ENCODE measurements at places on chromosomes 7 and 10. TPM values are rescaled to one million over a fixed set of nuclear protein-coding genes. Genes with fewer than 3 reads are reported as not detected.

SYT15B gene
- 0.07 TPM for total RNA-seq

DNA sequence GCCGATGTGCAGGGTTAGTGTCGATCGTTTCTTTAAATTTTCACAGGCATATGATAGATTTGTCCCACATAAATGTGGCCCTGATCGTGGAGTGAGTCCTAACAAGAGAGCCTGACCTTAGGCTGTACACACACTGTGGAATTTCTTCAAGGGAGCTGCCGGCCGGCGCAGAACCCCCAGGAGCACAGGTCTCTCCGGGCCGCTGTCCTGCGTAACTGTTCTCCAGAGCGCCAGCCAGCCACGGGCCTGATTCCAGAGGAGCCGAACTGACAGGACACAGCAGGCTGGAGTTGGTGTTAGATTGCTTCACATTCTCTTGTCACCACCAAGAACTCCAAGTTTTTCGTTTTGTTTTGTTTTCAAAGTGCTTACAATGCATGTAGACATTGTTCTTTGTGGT is 37.3 kb downstream of the SHH start:
- no peak for DNase-seq

DNA sequence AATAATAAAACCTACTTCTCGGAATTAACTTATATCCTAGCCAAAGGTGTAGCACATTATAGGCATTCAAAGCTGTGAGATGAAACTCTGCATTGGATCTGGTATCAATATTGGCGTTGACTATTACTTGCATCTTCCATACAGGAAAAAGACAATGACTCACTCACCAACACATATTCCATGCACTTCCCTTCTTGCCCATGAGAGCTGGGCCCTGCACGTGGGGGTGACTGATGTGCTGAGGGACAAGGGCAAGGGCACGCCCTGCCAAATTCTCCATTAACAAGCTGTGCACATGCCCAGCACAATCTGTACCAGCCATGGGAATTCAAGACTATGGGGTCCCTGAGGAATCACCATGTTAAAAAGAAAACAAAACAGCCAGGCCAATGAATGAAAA is 188.1 kb upstream of the PDE1C start:
- DNase-seq = no peak

DNA sequence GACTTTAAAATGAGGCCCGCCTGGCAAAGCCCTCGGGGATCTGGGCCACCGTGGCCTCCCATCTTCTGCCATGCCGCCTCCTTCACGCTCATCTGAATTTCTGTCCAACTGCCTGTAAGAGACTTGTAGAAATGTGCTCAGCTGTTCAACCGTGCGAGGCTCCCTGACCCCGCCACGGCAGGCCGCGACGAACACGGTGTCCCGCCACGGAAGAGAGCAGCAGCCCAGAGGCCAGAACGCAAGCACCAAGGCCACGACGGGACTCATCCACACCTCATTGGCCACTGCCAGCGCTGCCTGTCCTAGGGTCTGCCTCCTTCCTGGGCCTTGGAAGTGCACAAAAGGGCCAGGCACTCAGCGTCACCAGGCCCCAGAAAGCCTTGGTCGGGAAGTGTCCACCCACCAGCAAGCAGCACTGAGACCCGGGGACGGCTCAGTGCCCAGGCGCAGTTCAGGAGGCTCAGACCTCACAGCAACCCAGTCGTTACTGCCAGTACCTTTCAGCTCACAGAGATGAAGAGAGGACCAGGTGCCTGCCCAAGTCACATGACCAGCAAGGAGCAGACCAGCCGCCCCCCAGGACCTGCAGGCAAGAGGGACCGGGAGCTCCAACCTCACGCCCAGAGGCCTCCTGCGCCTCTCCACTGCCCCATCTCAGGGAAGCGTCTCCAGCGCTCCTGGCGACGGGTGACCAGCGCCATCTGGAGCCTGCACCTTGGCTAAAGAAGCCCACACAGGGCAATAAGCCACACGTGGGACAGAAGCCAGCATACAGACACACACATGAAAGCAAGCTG is 85.9 kb downstream of the MAD1L1 start:
- DNase-seq = no peak

DNA sequence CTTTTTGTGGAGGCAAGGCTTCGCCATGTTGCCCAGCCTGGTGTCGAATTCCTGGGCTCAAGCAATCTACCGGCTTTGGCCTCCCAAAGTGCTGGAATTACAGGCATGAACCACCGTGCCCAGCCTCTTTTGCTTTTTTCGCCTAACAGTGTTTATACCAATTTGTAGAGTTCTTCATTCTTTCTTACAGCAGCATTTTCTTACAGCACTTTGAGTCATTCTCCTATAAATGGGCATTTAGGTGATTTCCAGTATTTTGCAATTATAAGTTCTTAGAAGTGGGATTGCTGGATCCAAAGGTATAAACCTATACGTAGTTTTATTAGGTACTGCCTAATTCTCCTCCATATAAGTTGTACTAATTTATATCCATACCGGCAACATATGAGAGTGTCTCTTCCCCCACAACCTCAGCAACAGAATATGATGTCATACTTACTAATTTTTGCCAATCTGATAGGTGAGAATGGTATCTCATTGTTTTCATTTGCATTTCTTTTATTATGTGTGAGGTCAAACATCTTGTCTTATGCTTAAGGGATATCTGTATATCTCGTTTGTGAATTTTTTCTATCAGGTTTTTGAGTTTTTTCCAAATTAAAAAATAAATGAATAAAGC is 39.1 kb downstream of the SUFU start:
- DNase-seq = no peak

GRCh38 chr10:125457406-125457805 is 225.6 kb downstream of the TEX36 start:
- DNase-seq = no peak

SDK1 gene
- 1.1 TPM for total RNA-seq

- DNase-seq = no peak
These were observed 290.5 kb downstream of the SORCS1 start for GRCh38 chr10:106873770-106874603.

CCDC172 gene
- total RNA-seq = not detected

- no peak for DNase-seq
These were observed 80.1 kb upstream of the CAPZA2 start for GRCh38 chr7:116782177-116782711.

DNA sequence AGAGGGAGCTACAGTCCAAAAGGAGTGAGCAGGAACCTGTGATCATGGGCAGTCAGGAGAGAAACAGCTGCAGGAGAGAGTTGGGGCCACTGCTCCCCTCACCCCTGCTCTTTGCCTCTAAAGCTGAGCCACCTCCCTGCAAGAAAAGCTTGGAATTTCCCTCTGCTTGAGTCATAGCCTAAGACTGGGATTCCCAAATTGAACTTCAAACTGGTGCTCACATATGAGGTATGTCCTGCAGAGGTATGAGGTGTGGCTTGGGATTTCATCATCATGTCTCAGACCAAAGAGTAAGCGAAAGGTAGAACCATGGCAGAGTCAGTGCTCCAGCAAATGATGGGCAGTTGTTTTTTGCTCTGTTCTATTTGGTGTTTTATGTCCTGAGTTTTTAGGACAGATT is 237.1 kb upstream of the NRP1 start:
- no peak for DNase-seq

- DNase-seq = no peak
These were observed 9.2 kb downstream of the BNIP3 start for GRCh38 chr10:131972474-131973071.

DNA sequence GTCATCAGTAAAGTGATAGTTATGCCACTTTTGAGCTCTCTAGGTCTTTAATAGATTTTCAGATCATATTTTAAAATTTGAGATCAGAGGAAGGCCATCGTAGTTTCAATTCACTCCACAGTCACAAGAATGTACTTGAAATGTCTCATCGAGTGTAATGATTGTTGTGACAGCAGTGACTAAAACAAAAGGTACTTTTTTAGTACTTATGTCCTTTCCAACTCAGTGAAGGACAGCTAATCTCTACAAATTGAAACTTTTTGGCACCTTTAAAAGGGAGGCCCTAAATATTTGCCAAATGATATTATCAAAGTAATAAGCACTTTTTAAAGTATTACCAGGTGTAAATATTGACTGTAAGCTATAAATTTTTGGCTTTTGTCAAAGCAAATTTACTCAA is 702.9 kb upstream of the GRM3 start:
- no peak for DNase-seq

GRCh38 chr7:13952921-13953320 is 36.5 kb downstream of the ETV1 start:
- DNase-seq = no peak

GLRX3 gene
- total RNA-seq = 173 TPM

NHLRC2 gene
- 27.3 TPM for total RNA-seq

DNA sequence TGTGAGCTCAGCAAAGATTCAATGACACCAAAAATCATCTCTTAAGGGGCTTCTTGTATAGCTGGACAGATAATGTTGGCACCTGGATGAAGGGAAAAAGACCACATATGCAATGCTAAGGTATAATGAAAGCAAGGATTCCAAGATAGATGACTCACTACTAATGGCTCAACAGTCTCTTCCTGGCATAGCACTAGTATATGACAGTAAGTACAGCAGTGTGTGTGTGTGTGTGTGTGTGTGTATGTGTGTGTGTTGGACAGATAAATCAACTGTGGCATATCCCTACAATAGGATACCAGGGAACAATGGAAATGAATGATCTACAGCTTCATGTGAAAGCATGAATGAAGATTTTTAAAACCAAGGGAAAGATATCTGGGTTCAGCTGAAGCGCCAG is 257.1 kb downstream of the SFMBT2 start:
- no peak for DNase-seq

DNA sequence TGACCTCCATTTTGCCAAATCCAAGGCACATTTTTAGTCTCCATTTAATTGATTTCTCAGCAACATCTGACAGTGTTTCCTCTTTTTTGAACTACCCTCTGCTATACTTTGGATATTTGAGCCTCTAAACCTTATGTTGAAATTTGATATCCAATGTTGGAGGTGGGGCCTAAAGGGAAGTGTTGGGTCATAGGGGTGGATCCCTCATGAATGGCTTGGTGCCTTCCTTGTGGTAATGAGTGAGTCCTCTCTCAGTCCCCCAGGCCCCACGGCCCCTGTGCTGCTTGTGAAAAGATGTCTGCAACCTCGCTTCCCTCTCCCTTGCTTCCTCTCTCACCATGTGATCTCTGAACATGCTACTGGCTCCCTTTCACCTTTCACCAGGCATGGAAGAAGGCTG is 96.8 kb upstream of the DGKB start:
- no peak for DNase-seq

GRCh38 chr7:98286093-98286539 is 4.6 kb downstream of the BRI3 start:
- DNase-seq = peak; percentile 72

MCM10 gene
- 9.8 TPM for total RNA-seq

DNA sequence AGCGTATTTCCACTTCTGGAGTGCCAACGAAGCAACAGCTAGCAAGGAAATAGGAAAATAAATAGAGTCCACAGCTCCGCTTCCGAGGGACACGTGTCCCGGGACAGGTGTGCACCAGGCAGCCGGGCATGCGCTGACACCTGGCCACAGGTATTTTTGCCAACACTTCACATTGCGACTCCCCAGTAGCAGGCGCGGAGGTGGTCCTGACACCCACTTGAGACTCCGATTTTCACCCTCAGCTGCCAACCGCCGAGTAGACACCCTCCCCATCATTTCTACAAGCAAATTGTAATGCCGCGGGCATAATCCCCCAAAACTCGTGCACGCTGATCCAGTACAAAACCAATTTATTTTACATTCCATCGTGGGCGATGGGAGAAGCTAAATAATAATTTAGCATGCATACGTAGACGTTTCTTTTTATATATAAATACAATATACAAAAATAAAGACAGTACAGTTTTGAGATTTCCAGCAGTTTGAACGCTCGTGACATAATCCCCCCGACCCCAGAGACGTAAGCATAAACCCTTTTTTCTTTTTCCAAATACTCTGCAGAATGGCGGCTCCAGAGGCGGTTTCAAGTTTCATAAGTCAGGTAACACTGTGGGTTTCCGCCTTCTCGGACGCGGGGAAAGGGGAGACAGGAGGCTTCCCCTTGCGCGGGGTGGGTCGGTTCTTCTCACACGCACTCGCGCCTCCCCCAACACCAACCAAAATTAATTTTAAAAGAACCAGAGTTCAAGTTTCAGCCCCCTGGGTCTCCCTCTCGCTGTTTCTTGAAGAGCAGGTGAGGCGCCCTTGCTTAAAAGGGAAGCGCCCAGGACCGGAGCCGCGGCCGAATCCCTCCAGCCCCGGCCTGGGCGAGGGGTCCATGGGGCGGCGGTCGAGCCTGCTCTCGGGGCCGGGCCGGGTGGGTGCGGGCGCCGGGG is 5.7 kb downstream of the MNX1 start:
- DNase-seq = no peak

- DNase-seq = no peak
These were observed 35.7 kb upstream of the ATXN7L1 start for GRCh38 chr7:105911961-105912575.

CUEDC2 gene
- 51.7 TPM for total RNA-seq

DNA sequence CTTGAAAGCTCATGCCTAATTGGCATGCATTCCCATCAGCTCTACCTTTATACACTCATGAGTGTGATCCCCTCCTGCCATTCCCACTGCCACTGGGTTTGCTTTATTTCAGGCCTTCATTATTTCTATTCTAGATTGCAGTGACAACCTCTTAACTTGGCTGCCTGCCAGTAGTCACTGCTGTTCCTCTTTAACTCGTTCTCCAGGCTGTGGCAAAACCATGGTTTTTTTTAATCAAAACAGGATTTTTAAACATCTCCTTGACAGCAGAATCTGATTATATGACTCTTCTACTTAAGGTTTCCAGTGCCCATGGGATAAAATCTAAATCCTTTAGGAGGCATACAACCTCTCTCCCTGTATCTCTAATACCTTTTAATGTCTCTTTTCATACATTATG is 223.7 kb upstream of the PCDH15 start:
- no peak for DNase-seq

DNA sequence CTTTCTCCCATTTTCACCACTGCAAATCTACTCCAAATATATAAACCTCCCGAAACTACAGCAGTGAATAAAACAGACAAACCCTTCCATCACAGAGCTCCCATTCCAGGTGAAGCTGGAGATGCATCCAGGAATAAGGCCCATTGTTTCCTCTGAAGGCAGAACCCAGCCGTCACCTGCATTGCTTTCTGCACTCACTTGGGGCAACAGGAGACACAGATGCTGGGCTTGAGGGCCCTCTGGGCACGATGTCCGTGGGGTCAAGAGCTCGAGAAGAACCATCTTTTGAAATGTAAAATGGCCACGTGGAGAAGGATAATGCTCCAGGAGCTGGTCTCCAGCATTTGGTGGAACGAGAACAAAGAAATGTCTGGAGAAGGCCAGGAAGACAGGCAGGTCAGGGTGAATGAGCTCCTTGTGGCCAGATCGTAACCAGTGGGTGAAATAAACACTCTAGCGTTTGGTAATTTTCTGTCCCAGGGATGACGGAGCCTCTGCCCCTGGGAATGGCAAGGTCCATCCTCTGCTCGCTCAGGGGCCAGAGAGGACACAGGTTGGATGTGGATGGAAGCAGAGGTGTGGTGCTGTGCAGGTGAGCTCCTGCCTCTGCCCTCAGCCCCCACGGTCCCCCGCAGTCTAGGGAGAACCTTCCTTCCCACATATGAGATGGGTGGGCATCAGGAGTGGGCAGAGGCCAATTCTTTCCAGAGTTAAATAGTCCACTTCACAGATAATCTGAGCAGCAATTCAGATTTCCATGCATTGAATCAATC is 556.1 kb downstream of the DNAJB6 start:
- no peak for DNase-seq

All from NCI-H460 (cell line).